ENCODE measurements at places on chromosomes 12 and 14.

DNA sequence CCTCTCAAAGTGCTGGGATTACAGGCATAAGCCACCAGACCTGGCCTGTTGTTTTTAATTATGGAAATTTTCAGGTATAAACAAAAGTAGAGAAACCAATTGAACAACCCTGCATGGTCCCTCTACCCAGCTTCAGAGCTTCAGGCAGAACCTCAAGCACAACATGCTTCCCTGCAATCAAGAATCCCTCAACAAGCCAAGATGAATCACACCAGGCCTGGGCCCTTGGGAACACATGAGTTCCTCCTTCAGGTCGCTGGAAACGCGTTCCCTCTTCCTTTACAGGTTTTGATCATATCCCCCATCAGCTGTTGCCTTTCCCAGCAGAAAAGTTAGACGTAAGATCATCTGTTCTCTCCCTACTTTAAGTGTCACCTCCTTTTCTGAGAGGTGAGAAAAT, 20.5 kb upstream of the CORO1C start:
- DNase-seq = no peak

DNA sequence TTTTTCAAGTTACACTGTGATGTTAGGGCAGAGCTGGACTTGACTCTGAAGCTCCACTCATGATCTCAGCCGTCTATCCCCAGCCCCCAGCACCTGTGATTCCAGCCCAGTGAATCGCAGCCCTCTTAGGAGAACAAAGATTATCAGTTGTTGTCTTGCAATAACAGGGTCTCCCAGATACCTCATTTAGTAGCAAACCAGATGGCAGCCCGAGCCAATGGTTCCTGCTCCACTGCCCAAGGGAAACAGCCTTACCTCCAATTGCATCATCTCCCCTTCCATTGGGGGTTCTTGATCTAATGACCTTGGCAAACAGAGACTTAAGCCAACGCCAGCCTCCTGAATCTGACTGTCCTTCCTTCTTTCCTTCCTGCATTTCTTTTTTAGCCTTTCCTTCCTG, 371.2 kb downstream of the BCL11B start:
- DNase-seq = no peak

DNA sequence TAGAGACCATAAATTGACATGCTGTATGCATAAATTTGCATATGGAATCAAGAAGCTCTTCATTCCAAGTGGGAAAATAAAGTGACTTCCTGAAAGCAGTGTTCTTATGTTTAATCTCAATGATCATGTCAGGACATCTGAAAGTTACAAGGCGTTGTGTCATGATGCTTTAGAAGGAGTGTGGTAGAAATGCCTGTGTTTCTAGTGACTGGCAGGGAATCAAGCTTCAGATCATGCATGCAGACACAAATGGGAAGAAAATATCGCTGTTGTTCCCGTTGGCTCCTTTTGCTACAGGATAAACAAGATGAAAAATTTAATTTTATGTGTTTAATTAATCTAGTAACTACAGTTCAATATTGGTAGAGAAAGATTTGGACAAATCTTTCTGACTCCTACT, 298.1 kb upstream of the SYT1 start:
- DNase-seq = no peak

GRCh38 chr12:107159384-107159900, 66.1 kb upstream of the CRY1 start:
- DNase-seq = no peak

- no peak for DNase-seq
These were observed 3.2 kb upstream of the CLEC9A start for GRCh38 chr12:10027311-10027710.
